LoVo (cell line): ENCODE measurements at places on chromosomes 6 and 20.

DNA sequence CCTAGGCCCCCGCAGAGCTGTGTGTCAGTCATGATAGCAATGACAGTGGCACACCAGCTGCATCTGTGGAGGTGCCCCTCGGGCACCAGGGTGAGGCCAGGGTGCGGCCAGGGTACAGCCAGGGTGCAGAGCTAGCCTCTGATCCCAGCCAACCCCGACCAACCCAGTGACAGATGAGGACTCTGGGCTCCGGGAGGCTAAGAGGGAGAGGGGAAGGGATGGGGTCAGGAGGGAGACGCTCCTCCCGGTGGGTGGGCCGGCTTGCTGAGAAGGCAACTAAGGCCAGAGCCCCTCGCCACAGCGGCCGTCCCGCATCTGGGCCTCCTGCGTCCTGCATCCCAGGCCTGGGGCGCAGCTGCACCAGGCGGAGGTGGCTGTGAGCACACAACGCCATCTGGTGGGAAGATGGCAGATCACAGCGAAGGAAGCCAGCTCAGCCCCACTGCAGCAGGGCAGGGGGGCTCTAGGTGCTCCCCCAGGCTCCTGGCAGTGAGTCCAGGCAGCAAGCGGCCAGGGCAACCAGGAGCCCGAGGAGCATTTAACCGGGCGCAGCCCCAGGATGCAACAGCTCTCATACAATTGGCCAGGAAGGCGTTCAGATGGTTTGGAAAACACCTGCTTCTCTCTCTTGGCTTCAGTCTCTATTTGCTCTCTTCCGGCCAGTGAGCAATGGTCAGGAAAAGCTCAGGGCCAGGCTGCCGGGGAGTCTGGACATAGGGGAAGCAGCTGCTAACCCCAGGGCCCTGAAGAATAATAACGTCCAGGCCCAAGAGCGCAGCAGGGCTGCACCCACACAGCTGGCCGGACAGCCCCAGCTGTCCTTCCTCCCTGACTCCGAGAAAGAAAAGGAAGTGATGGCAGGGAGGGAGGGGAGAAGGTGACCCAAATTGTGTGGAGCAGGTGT is 169.4 kb downstream of the TAF4 start:
- peak; percentile 27 for DNase-seq

GRCh38 chr6:52207066-52207465 is 20.9 kb downstream of the IL17A start:
- no peak for DNase-seq

DNA sequence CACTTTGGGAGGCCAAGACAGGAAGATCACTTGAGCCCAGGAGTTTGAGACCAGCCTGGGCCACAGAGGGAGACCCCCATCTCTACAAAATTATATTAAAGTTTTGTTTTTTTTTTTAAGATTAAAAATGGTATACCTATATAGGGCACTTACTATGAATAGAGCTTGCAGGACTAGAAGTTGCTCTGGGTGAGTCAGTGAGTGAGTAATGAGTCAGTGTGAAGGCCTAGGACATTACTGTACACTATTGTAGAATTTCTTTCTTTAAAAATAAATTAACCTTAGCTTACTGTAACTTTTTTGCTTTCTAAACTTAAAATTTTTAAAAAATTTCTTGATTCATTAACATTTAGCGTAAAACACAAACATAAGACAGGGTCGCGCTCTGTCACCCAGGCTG is 29.7 kb downstream of the STK35 start:
- DNase-seq: no peak

DNA sequence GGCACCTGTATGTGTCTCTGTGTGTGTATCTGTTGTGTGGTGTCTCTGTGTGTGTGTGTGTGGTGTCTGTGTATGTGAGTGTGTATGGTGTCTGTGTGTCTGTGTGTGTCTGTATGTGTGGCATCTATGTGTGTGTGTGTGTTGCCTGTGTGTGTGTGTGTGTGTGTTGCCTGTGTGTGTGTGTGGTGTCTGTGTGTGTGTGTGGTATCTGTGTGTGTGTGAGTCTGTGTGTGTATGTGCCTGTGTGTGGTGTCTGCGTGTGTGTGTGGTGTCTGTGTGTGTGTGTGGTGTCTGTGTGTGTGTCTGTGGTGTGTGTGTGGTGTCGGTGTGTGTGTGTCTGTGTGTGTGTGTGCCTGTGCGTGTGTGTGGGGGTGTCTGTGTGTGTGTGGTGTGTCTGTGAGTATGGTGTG is 31.7 kb upstream of the VEGFA start:
- DNase-seq: no peak

GRCh38 chr6:162242915-162243314 is 484.7 kb downstream of the PRKN start:
- DNase-seq: no peak

DNA sequence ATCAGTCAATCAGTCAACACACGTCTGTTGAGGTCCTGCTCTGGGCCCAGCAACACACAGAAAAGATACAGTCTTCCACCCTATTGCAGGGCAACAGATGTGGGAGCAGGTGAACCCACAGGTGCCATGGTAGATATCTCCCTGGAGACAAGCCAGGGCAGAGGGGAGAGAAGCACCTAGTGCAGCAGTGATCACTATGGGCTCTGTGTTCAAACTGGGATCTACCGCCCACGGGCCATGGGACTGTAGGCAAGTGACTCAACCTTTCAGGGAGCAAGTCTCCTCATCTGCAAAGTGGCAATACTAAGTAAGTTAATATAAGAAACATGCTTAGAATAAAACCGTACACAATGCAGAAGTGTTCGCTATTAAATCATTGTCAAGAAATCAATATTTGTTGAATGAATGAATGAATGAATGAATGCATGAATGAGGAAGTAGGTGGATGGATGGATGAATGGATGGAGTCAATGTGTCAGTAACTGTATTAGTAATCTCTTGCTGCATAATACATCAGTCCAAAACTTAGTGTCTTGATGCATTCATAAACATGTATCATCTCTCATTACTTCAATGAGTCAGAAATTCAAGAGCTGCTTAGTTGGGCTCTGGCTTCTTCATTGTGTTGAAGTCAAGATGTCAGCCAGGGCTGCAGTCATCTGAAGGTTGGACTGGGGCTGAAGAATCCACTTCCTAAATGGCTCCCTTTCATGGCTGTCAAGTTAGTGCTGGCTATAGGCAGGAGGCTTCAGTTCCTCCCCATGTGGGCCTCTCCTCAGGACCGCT is 31.9 kb upstream of the NFATC2 start:
- DNase-seq: no peak

DNA sequence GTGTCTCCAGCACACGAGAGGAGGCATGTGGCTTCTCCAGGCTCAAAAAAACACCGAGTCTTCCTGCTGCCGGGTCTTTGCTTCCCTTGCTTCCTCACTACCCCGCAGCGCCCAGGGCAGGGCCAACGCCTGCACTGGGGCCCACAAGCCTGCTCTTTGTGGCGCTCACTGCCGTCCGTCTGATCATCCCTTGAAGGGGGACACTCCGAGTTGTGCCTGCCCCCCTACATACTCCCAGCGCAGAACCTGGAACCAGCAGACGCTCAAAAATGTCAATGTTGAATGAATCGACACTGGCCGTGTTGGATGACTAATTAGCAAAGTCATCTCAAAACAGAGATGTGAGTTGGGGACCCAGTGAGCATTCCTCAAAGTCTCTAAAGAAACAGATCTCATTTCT is 8.1 kb upstream of the ARFGAP1 start:
- no peak for DNase-seq

- DNase-seq: no peak
These were observed 124.1 kb upstream of the RIN2 start for GRCh38 chr20:19633985-19634384.

DNA sequence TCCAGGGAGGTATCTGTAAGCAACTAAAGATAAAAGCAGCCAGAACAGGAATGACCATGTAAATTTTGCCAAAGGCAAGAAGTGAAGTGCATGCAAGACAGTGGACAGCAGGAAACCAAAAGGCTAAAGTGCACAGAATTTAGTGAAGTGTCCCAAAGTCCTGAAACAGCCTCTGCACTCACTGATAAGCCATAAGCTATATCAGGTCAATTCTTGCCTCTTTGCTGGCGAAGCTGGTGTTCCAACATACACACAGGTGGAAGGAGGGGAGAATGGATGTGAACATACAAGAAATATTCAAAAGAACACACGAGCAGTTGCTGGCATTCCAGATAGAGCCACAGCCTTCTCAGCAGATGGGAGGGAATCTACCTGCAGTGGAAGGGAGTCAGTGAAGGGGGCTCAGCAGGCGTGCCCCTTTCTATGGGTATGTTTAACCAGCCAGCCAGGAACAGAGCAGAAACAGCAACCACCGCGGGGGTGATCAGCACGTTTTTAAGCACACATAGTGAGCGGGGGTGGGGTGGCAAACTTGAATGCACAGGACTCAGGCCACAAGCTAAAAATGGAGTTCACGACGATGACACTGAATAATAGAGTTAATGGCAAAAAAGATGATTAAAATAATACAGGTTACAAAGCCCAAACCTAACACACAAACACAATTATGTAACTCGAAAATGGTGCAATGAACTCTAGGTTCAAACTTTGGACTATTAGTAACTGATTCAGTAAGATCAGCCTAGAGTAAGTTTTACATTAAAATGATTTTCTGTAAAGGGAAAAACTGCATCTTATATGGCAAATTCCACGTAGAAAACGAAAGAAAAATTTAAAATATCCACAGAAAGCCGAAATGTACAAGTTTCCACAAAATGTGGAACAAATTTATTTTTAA is 1.2 kb downstream of the ECI2 start:
- no peak for DNase-seq

- DNase-seq: no peak
These were observed 42.6 kb downstream of the DSE start for GRCh38 chr6:116413357-116413756.

- no peak for DNase-seq
These were observed 141.1 kb downstream of the CD164 start for GRCh38 chr6:109241199-109241598.

DNA sequence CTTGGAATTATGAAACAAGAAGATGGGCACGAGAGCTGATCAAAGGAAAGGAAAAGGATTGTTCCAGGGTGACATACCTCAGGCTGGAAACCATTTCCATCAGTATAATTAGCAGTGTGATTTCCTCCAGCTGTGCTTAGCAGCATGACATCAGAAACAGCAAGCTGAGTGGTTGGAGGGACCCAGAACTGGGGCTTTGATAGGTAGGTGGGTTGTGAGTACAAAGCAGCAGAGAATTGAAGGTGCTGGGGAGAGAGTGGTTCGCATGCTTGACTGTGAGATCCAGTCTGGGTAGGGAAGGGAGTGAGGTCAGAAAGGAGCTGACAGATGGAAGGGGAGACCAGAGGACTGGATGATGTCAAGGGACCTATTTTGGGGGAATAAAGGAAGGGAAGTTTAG is 90.4 kb downstream of the CD164 start:
- DNase-seq: no peak

DNA sequence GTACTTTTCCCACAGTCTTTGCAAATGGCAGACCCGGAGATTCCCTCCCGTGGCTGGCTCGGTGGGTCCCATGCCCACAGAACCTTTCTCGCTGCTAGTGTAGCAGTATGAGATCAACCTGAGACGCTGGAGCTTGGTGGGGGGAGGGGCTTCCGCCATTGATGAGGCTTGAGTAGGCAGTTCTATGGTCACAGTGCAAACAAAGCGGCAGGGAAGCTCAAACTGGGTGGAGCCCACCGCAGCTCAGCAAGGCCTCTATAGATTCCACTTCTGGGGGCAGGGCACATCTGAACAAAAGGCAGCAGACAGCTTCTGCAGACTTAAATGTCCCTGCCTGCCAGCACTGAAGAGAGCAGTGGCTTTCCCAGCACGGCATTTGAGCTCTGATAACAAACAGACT is 186.0 kb upstream of the KCNK16 start:
- no peak for DNase-seq

GRCh38 chr20:44057698-44058675 is 129.0 kb downstream of the JPH2 start:
- DNase-seq: no peak

- DNase-seq: no peak
These were observed 31.2 kb downstream of the SLX4IP start for GRCh38 chr20:10466325-10466724.

DNA sequence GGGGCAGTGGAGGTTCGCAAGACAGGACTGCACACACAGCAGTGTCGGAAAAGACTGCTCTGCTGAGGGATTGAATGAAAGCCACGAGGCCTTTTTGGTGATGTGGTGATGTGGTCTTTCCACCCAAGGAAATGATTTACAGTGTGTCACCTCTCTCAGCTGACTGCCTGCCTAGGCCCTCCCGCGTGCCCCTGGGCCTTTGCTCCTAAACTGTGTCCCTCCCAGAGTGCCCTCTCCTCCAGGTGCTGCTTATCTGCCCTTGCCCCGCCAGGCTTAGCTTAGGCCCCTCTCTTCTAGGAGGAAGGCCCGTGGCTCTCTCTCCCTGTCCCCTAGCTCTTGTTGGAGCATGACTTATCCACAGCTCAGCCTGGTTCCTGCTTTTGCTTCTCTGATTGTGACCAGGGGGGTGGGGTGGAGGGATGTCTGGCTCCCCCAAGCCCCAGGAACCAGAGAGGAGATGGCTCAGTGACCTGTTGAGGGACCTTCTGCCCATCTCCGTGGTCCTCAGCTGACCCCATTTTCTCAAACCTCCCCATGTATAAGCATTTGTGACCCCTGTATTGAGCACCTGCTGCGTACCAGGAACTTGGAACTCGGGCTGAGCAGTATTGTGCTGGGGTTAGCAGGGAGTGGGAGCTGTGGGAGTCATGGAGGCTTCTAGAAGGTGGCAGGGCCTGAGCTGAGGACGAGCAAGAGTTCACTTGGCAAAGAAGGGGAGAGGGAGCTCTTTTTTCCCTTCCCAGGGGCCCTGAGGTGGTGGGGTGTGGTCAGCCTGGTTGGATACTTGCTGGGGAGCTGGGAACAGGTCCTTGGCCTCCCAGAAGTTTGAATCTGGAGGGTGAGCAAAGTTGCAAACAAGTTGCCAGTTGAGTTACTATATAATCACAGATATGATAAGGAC is 2.2 kb downstream of the SRC start:
- no peak for DNase-seq
